Spleen (tissue), 13 donors: ENCODE measurements at places on chromosomes 5 and 9. TPM values are rescaled to one million over a fixed set of nuclear protein-coding genes. Genes with fewer than 3 reads are reported as not detected.

The CNTFR gene
- 6.6 TPM for total RNA-seq

The F12 gene
- total RNA-seq = 1.1 TPM

The TLR4 gene
- total RNA-seq = 136 TPM

The IFNA17 gene
- not detected for total RNA-seq

The PRLR gene
- 0.26 TPM for total RNA-seq

The KIF20A gene
- 1.9 TPM for total RNA-seq
